ENCODE measurements at places on chromosomes 3 and 15.
A peak's percentile ranks its signal among the peaks of the same experiment; 100 is the strongest.

DNA sequence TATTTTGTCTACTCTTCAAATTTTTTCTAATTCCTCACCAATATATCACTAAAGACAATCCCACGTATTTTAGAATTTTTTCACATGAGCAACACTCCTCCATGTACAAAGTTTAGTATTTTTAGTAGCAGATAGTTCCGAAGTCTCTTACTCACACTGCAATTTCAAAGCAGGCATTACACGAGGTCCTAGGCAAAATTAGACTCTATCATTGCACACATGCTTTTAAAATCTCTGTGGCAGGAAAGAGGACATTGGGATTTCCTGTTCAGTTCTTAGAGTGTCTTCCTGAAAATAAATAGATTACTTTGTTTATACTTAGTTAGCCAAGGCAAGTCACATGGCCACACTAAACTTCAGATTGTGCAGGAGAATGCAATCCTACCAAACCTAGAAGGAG, 847.7 kb downstream of the ROBO2 start:
- no peak for DNase-seq

DNA sequence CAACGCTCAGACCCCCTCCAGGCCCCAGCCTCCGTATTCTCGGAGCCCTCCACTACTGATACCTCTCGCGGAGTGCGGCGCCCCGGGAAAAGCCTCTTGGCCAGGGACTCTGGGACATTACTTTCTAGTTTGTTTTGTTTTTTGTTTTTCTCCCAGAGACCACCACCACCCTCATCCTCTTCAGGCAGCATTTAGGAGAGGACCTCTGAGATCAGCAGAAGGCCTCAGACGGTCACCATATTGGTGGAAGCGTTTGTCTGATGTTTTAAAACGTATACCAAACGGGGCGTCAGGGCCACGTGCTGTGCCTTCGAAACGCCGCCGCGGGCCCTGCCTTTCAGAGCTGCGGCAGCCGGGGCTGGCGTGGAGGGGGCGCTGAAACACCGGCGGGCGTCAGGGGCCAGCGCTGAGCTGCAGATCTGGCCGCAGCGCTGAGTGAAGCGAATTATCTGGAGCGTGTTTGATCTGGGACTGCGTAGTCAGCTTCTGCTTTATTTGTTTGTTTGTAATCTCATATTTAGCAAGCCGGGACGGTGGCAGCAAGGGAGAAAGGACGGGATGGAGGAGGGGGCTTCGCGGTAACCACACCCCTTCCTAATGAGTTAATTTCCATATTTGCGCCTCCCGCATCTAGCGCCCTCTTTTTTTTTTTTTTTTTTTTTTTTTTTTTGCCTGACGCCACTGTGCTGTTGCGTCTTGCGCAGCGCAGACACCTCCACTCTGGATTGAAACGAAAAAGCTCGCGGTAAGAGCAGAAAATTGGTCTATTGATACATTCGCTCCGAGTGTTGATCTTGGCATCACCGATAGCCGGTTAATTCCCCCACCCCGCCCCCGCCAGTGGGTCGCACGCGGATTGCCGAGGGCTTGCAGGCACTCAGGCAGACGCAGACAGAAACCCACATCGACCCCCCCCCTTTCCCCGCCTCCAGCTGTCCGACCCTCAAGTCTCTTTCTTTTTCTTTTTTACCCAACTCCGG, 14.9 kb downstream of the SOX2 start:
- DNase-seq, result peak; percentile 14

DNA sequence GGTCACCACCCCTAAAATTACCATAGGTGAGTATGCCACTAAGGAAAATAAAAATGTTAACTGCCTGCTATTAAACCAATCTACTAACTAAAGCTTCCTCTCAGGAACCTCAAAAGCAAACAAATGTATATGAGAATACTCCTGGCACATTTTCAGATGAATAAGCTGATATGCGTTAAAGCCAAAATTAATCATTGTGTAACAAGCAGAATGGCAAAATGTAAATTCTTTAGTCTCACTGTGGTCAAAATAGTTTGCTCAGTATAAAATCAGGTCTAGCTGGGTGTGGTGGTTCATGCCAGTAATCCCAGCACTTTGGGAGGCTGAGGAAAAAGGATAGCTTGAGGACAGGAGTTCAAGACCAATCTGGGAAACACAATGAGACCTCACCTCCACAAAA, 53.6 kb downstream of the SUMF1 start:
- no peak for DNase-seq

DNA sequence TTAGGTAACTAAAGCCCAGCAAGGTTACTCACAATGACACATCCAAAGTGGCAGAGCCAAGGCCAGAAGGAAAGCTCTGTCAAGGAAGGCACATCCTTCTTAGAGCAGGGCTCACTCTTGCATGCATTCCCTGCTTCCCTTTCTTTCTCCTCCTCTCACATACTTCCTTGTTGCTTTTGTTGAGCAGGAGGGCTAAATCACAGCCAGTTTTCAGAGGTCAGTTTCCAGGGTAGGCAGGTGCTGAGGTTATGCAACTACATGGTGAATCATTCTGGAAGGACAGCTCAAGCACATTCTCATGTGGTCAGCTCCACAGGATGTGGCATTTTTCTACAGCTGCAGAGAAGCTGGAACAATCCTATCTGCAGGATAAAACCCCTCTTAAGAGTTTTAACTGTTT, 275.6 kb downstream of the ZNF621 start:
- no peak for DNase-seq

DNA sequence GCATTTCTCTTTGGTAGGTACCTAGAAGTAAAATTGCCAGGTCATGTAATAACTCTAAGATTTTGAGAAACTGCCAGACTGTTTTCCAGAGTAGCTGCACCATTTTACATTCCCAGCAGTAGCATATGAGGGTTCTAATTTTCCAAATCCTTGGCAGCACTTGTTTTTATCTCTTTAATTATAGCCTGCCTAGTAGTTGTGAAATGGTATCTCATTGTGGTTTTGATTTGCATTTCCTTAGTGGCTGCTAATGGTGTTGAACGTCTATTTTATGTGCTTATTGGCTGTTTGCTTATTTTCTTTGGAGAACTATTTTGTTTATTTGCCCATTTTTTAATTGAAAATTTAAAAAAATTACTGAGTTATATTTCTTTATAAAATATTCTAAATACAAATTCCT, 117.9 kb downstream of the TCF12 start:
- no peak for DNase-seq

DNA sequence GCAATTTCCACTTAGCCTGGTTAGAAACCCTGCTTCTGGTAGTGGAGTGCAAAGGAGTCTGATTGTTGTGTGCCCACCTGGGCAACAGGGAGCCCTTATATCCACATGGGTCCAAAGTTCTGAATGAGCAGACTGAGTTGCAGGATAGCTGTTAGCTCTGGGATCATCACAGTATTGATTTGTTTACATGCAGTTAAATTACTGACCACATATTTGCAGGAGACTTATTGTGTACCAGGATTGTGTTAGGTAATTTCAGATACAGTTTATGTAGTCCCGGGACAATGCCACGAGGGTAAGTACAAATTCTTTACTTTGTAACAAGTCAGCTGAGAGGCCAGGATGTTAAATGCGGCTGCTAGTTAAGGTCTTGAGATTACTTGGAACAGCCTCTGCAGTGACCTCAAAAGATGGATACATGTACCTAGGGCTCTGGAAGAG, 18.8 kb downstream of the ARHGEF26 start:
- DNase-seq, result no peak

GRCh38 chr3:32257042-32257441, 18.6 kb downstream of the CMTM8 start:
- no peak for DNase-seq
